Stimulated activated CD8-positive, alpha-beta memory T cell treated with anti-CD3 and anti-CD28 coated beads, Interleukin-15, amount 100 ng/mL, for 4 hours (primary cell): ENCODE measurements at places on chromosomes 5 and 9.

DNA sequence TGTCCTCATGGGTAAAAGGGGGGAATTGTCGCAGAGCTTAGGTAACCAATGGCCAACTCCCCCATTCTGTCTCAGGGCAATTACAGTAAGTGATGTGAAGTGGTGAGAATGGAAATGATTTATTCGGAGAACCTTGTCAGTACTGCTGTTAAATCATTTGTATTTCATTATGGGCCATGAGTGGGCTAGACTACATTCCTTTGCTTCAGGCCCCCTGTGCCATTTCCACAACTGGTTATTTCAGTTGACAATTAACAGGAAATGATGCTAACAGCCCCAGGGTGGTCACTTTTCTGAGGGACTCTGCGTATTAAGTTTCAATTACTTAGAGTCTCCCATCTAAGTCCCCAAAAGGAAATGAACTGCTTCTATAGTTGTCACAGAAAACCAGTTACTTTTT is 653.7 kb downstream of the CCDC171 start:
- DNase-seq: no peak

DNA sequence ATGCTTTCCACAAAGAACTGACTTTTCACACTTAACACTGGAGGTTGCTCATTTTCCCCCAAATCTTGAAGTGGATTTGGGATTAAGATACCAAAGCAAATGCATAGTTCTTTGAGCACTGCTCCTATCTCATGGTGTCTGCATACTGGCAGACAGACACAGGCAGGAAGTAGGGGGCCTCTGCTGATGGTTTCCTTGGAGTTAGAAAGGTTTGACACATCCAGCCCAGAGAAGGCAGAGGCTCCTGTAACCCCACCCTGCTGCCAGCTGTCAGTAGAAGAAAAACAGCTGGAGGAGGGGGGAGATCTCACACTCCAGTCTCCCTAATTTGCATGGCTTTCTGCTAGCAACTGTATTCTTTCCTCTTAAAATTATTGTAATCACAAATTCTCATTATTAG is 44.1 kb downstream of the APTX start:
- no peak for DNase-seq

DNA sequence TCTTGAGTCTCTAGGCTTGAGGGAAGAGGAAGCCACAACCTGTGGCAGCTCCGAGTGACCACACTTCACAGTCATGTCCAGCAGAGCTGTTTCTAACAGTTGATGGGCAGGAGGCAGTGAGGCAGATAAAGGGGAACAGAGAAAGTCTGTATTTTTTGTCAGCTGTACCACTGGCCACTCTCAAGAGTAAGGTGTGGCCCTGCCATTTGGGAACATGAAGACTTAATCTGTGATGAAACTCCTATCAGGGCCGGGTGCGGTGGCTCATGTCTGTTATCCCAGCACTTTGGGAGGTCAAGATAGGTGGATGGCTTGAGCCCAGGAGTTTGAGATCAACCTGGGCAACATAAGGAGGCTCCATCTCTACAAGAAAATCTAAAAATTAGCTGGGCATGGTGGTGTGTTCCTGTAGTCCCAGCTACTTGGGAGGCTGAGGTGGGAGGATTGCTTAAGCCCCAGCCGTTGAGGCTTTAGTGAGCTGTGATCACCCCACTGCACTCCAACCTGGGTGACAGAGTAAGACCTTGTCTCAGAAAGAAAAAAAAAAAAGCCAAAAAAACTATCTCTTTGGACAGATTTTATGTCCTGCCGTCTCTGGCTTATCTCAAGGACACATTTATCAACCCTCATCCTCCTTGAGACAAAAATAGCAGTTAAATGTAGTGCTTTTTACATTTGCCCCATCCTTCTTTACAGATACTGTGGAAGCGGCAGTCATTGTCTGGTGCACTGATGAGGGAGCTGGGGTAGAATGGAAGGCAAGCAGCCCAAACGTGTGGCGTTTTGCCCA is 11.9 kb upstream of the COL15A1 start:
- no peak for DNase-seq

DNA sequence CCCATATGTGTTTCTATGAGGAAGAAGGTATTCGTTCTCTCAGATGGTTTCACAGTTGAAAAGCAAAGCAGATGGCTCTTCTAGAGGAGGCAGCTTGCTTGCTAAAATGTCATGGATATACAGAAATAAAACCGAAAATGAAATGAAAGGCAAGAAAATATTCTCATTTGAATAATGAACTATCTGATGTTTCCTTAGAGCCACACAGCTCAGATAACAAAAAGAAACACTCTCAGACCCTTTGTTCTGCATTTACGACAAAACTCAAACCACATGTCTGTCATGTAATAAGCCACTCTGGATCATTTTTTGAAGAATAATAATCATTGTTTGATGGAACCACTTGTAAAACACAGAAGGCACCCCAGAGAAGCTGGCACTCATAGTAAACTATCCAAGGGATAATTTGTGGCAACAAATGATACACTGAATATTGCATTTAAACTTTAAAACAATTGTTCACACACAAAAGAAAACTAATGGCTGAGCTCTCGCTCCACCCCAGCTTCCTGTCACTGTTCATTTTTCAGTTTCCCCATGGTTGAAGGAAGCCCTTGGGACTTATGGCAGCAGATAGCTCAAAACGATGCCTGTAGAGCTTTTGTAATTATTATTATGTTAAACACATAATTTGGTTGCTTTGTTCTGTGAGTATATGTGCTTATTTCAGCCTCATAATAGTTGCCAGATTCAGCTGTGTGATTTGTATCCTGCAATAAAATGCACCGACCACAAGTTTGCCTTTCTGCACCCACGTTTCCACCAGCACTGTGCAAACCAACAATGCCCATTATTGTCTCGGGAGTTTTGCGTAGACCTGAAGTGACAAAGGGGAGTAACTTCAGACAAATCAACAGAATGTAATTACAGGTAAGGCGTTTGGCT is 256.0 kb downstream of the TMEM167A start:
- no peak for DNase-seq

DNA sequence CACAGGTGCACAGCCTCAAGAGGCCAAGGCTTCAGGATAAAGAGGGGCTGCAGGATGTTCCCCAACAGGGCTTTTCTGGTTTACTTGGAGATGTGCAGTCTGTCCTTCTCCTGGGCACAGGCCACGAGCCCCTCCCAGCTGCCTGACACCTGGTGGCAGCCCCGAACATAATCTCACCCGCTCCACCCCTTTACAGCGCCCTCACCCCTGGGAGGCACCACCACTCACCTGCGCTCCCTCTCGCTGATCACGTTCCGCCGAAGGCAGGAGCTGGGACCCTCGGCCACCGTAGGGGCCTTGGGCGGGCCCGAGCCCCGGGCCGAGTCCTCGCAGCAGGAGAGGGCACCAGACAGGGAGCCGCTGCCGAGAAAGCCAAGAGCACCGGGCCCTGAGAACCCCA is 514 bp downstream of the SOHLH1 start:
- no peak for DNase-seq

- no peak for DNase-seq
Measured at GRCh38 chr5:124527220-124527991, 219.0 kb downstream of the ZNF608 start.

DNA sequence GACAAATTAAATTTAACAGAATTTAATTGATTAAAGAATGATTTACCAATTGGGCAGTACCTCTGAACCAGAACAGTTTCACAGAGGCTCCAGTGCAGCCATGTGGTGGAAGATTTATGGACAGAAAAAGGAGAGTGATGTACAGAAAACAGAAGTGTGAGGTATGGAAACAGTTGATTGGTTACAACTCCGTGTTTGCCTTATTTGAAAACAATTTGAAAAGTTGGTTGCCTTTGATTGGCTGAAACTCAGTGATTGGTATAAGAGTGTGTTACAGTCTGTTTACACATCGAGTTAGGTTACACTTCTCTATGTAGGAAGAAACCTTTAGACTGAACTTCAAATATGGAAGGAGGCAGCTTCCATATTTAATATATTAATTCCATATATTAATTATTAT is 30.1 kb downstream of the KIAA1958 start:
- DNase-seq: no peak

DNA sequence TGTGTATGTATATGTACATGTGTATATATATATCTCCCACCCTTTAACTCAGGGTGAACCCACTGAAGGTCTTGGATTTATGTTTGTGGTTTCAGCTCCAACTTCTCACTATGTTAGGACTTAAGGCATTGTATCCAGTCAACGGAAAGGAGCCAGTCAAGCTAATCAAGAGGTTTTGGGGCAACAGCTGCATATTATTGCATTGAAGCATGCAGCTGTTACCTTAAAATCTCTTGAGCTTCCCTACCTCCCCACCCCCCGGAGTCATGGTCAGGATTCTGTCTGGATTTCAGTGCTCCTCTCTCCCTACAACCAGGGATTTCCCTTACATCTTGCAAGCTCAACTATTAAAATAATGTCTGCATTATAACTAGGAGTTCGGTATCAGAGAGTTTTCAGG is 399.5 kb downstream of the SPOCK1 start:
- no peak for DNase-seq
